CD4-positive, alpha-beta T cell treated with Interleukin-4 for 4 hours (primary cell): ENCODE measurements at places on chromosomes 5 and 9.

- DNase-seq, result no peak
Measured at GRCh38 chr9:27571011-27571410, 2.3 kb downstream of the C9orf72 start.

- DNase-seq, result no peak
Measured at GRCh38 chr5:124902097-124902821, 155.8 kb upstream of the ZNF608 start.

- DNase-seq, result no peak
Measured at GRCh38 chr5:150512368-150512747, 4.4 kb downstream of the NDST1 start.

DNA sequence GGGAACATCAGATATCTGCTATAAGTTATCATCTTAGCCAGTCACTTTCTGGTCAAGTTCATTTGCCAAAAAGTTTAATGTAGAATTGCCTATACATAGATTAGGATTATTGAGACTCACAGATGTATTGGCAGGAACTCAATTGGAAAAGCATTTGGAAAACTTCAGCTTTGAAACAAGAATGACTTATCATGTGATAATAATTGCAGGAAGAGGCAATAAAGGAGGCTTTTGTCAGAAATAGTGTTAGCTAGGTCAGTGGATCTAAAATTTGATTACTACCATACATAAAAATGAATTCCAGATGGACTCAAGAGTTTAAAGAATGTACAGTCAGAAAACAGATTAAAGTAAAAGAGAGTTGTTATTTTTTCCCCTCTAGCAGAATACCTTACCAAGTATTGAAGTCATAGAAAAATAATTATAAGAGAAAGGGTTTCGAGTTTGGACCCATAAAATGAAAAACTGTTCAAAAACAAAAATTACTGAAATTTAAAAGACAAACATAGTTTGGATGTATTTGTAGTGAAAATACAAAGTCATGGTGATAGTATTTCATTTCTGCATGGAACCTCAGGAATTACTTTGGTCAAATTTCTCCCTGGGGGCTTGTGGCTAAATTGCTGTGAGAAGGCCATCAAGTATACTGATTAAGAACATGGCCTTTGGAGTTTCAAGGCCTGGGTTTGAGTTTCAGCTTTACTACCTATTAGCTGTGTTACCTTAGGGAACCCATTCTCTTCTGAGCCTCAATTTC lies 159.9 kb downstream of the TMEM38B start:
- DNase-seq, result no peak

DNA sequence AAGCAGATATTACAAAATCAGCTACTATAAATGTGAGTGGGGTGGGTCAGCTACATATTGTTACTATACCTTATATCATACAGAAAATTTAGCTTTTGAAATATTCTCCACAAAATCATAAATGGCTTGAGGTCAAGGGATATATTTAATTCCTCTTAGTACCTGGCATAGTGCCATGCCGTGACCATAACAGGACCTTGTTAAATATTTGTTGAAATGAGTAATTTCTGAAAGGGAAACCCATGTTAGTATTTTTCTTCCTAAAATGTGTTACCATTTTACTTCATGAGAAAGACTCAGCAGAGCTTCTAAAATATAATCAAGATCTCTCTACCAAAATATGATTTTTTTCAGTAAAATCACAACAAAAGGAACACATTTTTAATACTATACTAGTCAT lies 14.8 kb downstream of the ATP10B start:
- DNase-seq, result no peak

- no peak for DNase-seq
Measured at GRCh38 chr5:57325678-57326397, 152.0 kb downstream of the GPBP1 start.

DNA sequence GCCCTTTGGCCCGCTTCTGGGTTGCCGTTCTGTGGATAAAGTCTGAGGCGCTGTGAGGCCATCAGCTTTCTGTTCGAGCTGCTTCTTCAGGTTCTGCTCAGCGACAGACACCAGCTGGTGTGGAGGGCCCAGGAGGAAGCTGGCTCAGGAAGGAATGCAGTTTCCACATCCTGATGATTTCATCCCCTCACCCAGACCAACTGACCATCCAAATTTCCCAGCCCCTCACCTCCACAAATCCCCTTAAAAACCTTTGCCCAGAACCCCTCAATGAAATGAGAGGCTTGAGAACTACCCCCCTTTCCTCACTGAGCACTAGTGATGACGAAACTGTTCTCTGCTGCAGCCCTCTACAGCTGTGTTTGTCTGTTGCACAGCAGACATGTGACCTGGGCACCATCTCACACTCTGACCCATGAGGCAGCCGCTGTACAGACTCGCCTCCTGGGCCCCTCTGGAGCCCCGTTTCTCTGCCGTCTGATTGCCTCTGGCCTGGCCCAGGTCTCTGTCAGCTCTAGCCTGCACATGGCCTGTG lies 45.4 kb downstream of the SPATA31C2 start:
- no peak for DNase-seq

DNA sequence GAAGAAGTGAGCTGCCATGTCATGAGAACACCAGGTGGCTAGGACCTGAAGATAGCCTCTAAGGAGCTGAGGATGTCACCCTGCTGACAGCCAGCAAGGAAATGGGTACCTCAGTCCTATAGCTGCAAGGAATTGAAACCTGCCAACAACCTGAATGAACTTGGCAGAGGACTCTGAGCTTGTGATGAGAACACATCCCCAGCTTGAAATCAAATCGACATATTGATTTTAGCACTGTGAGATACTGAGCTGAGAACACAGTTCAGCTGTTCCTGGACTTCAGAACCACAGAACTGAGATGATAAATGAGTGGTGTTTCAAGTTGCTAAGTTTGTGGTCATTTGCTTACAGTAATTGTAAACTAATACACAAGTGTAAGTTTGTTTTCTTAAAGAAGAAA lies 5.5 kb upstream of the RASEF start:
- DNase-seq, result no peak

- no peak for DNase-seq
Measured at GRCh38 chr5:125750861-125751186, 672.4 kb upstream of the GRAMD2B start.
